Stimulated activated CD4-positive, alpha-beta T cell treated with anti-CD3 and anti-CD28 coated beads, TNF-alpha, amount 100 ng/mL, for 4 hours (primary cell): ENCODE measurements at places on chromosomes 12 and 14.

- no peak for DNase-seq
Measured at GRCh38 chr14:95834496-95834895, 42.1 kb upstream of the TUNAR start.

DNA sequence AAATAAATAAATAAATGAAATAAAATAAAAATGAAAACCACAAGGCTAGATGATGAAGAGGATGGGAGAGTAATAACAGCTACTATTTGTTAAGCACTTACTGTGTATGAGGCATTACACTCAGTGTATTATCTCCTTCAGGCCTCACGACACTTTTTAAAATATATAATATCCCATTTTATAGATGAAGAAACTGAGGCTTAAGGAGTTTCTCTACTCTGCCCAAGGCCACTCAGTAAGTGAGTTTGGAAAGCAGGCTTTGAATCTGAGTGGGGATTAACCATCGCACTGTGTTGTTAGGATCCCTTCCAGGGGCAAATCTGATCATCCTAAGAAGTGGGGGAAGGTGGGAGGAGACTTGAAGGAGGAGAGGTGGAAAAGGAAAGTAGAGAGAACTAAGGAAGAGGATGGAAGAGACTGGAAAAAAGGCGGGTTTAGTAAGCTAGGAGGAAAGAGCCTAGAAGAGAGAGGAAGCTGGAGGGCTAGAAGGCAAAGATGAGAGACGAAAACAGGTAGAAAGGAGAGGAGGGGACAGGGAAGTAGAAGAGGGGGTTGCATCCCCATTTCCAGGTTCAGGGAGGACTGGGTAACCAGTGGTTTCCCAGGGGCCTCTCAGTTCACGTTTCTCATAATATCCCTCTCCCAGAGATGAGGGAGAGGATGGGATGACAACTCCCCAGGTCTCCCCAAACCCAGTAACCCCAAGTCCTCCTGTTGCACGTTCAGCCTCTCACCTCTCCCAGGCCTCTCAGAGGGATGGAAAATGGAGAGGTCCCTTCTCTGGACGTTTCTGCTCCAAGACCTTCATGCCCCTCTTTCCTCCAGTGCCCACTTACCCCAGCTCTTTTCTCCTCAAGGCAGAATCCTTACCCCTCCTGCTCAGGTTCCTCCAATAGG lies 1.7 kb downstream of the STAT6 start:
- no peak for DNase-seq

- no peak for DNase-seq
Measured at GRCh38 chr14:89845346-89845745, 109.2 kb downstream of the EFCAB11 start.

DNA sequence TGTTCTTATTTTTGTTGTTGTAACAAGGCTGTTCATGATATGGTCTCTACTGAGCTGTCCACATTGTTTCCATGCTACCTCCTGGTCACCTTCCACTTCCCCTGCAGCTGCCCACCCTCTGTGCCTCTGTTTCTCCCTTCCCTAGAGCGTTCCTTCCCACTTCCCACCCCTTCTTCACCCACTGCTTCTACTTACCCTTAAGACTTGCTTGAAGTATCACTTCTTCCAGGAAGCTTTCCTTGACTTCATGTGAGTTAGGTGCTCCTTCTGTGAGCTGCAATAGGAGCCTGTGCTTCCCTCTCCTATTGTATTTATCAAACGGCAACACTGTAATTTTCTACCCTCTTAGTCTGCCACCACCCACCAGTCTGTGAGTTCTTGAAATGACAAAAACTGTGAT lies 286.8 kb upstream of the AMIGO2 start:
- DNase-seq = no peak

DNA sequence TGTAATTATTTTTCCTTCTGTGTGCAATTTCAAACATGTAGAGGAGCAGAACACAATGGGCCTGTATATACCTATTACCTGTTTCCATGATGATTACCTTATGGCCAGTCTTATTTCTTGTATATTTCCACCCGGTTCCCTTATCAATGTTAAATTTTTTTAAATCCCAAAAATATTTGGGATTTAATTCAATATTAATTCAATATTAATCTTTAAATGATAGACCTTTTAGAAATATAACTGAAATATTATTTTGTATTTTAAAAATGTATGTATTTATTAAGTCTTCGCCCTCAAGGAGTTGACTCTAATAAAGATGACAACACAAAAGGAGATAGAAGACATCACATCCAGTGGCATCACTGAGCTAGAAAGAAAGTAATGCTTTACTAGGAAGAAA lies 607 bp upstream of the KRT6C start:
- no peak for DNase-seq

GRCh38 chr12:15706010-15706676 lies 83.0 kb downstream of the EPS8 start:
- DNase-seq = no peak

- DNase-seq = no peak
Measured at GRCh38 chr12:129599406-129599805, 304.4 kb downstream of the TMEM132D start.

GRCh38 chr12:67681941-67682620 lies 33.5 kb downstream of the DYRK2 start:
- DNase-seq = no peak

DNA sequence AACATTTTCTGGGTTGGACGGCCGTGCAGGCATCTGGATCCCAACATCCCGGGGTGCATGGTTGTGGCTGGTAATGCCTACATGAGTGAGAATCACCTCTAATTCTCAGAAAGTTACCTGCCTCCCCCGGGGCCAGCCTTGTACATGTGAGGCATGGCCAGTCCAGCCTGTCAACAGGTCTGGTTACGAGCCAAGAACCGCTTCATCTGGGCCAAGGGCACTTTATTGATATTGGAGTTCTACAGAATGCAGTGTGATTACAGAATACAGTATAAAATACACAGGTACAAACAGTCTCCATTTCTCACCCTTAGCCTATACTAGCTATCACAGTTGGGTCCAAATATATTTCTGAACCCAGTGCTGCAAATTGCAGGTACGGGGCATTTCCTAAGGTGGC lies 84.9 kb upstream of the EVL start:
- DNase-seq = no peak

- DNase-seq = no peak
Measured at GRCh38 chr12:15545334-15545733, 223.0 kb downstream of the PTPRO start.

- no peak for DNase-seq
Measured at GRCh38 chr12:55777856-55778255, 34.9 kb downstream of the GDF11 start.

DNA sequence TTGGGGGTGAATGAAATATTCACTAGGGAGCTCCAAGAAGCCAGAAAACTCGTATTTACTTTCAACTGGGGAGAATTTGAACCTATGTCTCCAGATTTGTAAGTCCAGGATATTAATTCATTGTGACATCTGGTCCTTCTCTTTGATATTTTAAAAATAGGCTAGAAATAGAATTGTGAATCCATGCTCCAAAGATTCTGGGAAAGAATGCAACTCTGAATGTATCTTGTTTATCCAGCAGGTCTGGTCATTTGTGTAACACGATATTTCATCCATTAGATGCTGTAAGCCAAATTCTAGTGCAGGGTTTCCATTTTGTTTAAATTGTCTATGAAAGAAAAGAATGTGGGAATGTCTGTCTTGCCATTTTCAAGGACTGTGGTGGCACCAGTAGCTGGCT lies 334.7 kb downstream of the BMP4 start:
- no peak for DNase-seq

GRCh38 chr12:56013482-56013881 lies 7.4 kb upstream of the IKZF4 start:
- DNase-seq = no peak

GRCh38 chr14:38197784-38198335 lies 9.8 kb upstream of the SSTR1 start:
- DNase-seq = no peak

GRCh38 chr12:92027243-92027642 lies 118.4 kb downstream of the BTG1 start:
- no peak for DNase-seq

DNA sequence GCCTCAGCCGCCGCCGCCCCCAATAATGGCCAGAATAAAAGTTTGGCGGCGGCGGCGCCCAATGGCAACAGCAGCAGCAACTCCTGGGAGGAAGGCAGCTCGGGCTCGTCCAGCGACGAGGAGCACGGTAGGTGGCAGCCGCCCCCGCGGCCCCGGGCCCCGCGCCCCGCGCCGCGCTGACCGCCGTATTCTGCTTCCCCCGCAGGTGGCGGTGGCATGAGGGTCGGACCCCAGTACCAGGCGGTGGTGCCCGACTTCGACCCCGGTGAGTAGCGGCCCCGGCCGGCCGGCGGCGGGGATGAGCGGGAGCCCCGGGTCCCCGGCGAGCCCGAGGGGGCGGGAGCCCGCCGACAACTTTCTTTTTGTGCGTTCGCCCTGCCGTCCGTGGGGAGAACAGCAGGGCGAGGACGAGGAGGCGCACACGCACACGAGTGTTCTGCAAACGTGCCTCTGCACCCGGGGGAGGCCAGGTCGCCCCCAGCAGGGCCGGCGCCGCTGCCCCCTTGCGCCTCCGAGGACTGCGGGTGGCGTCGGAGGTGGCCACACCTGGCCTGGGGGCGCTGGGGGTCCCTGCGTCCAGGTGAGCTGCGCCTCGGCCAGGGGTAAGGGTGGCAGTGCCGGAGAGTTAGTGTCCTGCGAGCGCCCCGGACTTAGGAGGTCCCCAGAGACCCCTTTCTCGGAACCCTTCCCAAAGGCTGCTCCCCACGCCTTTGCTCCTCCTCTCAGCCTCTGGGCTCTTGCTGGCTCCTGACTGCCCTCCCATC lies 794 bp downstream of the RCOR1 start:
- DNase-seq = peak; percentile 30

DNA sequence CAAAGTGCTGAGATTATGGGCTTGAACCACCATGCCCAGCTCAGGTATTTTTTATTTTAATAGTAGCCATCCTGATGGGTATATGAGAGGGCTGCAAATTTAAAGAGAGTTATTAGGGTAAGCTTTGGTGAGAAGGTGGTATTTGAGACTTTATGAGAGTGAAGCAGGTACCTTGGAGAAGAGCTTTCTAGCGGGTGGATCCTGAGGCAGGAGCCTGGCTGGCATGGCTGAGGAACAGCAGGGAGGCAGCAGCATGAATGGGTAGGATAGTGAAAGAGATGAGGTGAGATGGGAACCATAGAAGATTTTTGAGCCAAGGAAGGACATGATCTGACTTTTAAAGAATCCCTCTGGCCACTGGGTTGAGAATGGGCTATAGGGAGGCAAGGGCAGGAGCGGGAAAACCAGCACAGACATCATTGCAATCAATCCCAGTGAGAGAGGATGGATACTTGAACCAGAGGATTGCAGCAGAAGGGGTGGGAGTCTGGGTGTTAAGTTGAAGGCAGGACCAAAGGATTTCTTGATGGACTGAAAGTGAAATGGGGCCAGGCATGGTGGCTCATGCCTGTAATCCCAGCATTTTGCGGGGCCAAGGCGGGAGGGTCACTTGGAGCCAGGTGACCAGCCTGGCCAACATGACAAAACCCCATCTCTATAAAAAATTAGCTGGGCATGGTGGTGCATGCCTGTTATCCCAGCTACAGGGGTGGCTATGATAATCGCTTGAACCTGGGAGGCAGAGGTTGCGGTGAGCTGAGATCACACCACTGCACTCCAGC lies 5.7 kb downstream of the SVOP start:
- DNase-seq = no peak

GRCh38 chr12:65894088-65894487 lies 69.8 kb downstream of the HMGA2 start:
- DNase-seq = no peak

GRCh38 chr14:92657457-92658142 lies 90.8 kb downstream of the LGMN start:
- no peak for DNase-seq

DNA sequence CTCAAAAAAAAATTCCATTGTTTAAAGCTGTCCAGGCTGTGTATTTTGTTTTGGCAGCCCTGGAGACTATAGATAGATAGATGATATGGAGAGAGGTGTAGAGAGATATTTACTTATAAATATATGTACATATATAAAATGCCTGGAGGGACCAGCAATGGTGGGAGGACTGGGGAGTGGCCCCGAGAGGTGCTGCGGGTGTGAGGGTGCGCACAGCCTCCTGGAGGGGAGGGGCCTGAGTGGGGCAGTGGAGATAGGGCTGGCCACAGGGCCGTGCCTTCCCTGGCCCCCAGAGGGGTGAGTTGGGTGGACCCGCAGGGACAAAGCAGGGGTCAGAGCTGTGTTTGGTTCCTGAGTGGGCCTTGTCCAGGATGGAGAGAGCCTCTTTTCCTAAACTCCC lies 6.5 kb downstream of the ADSS1 start:
- no peak for DNase-seq

GRCh38 chr12:47383942-47384341 lies 304.2 kb upstream of the AMIGO2 start:
- DNase-seq = no peak

DNA sequence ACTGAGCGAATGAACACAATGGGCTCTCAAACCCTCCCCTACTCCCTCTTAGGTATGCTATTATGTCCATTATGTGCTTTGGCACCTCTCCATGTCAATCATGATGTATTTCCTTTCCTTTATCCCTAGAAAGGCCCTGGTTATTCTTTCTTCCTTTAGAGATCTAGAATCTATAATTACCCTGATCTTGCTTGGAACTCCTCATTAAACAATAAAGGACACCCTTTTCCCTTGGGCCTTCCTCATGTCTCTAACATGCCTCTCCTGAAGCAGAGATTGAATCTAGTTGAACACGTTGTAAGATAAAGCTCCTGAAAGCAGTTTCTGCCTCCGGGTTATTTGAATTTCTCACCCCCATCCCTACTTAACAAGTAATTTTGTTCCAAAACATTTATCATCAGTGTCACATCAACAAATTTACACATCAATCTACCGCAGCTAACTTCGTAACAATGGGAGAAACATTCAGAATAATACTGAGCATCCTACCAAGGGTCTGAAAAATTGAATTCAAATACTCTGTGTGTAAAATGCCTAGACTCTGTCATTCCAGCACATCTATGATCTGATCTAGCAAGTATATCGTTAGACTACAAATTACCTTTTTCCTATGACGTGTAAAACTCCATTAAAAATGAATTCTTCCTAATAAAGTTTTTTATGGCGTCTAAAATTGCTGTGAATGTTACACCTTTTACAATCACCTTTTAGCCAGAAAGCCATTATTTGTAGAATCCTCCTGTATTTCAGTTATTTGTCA lies 5.4 kb downstream of the USP44 start:
- no peak for DNase-seq

- DNase-seq = no peak
Measured at GRCh38 chr14:85444635-85445034, 85.3 kb upstream of the FLRT2 start.

GRCh38 chr12:4762773-4763172 lies 42.6 kb downstream of the GALNT8 start:
- no peak for DNase-seq

- DNase-seq = no peak
Measured at GRCh38 chr14:58749066-58749669, 111.4 kb downstream of the DACT1 start.

DNA sequence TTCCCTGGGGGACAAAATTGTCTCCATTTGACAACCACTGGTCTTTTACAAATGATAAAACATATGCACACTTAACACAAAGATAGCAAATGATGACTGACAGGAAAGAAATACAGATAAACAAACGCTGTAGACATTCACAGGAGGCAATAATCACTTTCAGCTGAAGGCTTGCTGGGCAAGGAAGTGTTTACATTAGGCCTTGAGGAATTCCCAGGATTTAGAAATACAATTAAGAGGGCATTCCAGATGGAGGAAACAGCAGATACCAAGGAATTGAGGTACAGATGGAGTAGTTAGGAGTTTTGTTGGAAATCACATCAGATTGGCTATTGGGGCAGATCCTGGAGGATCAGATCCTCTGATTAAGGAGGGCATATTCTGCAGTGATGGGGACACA lies 93.9 kb downstream of the DYRK2 start:
- DNase-seq = no peak
